ENCODE measurements at places on chromosomes 2 and 18. TPM values are rescaled to one million over a fixed set of nuclear protein-coding genes. Genes with fewer than 3 reads are reported as not detected.

Gene EVA1A
- total RNA-seq: 3.2 TPM

Gene GALNT13
- total RNA-seq: 8.8 TPM

Gene HES6
- total RNA-seq: 52.1 TPM

Gene LIMS2
- total RNA-seq: 2.5 TPM

DNA sequence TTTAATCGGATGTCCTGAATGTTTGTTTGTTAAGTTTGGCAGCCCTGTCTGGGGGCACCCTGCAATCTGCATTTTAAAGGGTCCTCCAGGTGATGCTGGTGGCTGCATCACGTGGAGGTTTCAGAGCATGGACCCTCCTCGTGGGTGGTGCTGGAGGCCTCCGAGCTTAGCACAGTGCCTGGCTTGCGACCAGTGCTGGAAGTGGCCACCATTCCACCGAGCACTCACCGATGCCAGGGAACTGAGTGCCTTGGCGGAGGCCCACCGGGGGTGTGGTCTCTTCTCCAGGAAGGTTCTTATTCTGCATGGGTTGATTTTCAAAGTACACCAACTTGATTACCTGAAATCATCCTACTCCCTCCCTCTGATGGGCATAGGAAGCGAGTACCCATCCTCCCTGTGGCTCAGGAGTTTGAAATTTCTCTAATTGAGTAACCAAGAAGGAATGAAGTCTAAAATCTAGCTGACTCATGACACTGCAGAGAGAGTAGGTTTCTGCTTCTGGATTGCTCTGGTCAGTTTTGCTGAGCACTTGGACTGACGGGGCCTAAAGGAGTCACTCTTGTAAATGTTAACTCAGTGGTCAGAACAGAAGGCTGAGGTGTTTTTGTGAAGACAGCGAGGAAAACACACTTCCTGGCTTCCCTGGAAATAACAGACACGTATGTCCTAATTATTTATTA, 58.1 kb upstream of the SLC66A3 start:
- no peak for DNase-seq

GRCh38 chr2:25844089-25844488, 34.2 kb downstream of the ASXL2 start:
- no peak for DNase-seq

DNA sequence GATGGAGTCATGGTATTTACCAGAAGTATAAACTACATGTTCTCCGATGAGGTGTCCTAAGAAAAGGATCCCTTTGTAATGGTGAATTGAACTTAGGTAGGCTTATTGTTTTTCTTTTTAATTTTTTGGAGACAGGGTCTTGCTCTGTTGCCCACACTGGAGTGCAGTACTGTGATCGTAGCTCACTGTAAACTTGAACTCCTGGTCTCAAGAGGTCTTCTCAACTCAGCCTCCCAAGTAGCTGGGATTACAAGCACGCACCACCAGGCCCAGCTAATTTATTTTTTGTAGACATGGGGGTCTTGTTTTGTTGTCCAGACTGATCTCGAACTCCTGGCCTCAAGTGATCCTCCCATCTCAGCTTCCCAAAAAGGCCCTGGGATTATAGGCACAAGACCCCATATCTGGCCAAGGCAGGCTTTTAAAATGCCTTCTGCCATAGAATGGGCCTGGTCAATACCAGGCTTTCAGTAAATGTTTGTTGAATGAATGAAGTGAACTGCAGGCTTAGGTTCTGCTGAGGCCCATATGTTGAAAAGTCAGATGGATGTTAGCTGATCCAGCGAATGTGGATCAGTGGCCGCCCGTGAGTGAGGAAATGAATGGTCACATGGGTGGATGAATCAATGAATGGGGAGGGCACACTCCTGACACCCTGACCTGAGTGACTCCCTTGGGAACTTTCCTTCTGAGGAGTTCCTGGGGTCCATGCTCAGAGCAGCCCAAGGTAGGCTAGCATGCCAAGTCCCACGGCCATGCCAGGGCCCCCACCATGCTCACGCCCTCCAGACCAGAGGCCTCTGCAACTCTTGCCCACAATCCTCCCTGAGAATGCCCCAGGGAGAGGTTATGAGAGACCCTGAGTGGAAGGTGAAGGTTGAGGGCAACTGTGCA, 118.0 kb upstream of the MYCN start:
- no peak for DNase-seq

Gene TBC1D8
- 32.0 TPM for total RNA-seq

DNA sequence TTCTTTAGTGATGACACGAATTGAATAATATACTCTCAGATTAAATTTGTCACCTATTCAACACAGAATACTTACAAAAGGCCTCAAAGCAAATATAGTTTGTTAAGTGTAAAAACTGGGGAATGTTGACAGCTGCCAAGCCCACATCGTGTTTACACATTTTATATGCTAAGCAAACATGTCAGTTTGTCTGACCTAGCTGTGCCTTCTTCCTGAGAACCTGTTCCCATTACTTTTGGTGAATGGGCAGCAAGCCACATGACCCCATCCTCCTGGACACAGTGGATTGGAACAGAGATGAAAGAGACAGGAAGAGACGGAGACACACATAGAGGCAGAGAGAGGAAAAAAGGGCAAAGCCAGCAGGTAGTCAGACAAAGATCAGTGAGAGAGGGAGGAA, 22.9 kb upstream of the CUL3 start:
- no peak for DNase-seq

Gene APCDD1
- 5.3 TPM for total RNA-seq

DNA sequence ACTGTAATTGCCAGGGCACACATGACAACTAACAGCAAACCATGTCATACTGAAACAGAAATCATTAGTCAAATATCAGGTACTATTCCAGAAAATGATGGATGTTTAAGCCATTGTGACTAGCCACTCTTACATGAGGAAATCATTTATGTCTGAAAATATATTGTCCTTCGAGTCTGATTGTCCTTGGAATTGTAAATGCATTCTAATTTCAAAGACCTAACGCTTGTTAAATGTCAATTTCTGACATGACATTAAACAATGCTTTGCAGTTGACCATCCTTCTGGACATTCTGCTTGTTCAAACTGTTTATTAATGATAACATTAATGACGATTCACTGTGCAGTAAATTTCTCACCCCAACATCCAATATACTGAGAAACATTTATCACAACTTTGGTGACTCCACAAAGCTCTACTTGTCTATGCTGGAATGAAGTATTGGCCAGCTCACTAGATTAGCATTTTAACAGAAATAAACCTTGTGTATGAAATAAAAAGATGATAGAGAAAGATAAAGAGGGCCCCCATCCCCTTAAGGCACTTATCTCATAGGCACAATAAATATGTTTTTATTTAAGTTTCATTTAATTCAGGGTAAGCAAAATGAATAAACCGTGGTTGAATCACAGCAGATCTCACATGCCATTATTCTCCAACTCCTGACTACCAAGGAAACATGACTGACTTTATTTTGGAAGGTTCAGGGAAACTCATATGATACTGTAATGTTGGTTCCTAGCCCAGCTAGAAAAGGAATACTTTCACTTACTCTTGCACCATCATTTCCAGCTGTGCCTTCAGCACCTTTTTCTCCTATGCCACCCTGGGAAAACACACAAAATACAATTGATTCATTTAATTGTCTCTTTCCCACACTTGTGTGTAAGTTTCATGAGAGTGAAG, 82.3 kb downstream of the COL3A1 start:
- no peak for DNase-seq

Gene TUBA3E
- total RNA-seq: 0.18 TPM

Gene DYNAP
- total RNA-seq: 0.46 TPM

All from WTC11 (cell line).